ENCODE measurements at places on chromosomes 2 and 18. TPM values are rescaled to one million over a fixed set of nuclear protein-coding genes. Genes with fewer than 3 reads are reported as not detected.

Gene CMPK2
- 4.5 TPM for total RNA-seq

Gene LYG2
- total RNA-seq: not detected

DNA sequence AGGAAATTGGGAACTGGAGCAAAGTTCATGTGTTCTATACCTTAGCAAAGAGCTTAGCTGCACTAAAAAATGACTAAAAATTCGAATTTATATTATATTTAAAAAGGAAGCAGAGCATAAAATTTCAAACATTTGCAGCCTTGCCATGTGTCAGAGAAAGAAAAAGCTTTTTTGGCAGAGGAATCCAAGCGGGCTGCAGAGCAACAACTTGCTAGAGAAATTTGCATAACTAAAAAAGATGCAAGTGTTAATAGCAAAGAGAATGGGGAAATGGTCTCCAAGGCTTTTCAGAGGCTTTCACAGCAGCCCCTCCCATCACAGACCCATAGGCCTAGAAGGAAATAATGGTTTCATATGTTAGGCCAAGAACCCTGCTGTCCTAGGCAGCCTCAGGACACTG lies 1315.9 kb downstream of the DSC3 start:
- no peak for DNase-seq

DNA sequence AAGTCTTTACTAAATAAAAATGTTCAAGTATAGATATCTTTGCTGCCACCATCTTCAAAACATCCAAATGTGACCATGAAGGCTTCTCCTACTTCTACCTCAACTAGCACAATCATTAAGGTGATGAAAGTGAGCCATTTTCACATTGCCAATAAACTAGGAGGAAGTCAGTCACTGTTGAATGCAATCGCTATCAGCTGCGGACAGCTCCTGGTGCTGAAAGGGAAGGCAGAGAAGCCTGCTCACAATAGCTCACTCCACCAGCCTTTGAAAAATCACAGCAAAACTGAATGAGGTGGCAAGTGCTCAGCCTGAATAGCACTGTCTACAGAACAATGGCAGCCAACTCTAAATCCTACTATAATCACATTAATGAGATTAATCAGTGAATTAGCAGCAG lies 2.2 kb downstream of the MYT1L start:
- DNase-seq: peak; percentile 48

DNA sequence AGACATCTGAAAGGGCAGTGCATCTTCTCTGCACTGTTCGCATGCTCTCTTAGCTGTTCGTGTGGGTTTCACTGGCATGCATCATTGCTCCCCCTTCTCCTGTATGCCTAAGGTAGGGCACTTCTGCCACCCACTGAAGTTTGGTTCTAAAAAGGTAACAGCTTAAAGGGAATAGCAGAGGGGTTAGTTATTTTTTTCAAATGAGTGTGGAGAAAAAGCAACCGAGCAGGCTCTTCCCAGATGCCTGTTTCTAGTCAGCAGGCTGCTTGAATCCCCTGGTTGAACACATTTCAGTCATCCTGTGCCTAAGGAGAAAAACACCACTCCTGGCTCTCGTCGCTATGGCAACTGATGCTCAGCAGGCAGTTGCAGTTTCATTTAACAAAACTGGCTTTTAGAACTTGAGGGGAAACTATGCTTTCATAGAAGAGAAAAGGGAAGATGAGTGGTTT lies 69.8 kb upstream of the GALNT3 start:
- no peak for DNase-seq

DNA sequence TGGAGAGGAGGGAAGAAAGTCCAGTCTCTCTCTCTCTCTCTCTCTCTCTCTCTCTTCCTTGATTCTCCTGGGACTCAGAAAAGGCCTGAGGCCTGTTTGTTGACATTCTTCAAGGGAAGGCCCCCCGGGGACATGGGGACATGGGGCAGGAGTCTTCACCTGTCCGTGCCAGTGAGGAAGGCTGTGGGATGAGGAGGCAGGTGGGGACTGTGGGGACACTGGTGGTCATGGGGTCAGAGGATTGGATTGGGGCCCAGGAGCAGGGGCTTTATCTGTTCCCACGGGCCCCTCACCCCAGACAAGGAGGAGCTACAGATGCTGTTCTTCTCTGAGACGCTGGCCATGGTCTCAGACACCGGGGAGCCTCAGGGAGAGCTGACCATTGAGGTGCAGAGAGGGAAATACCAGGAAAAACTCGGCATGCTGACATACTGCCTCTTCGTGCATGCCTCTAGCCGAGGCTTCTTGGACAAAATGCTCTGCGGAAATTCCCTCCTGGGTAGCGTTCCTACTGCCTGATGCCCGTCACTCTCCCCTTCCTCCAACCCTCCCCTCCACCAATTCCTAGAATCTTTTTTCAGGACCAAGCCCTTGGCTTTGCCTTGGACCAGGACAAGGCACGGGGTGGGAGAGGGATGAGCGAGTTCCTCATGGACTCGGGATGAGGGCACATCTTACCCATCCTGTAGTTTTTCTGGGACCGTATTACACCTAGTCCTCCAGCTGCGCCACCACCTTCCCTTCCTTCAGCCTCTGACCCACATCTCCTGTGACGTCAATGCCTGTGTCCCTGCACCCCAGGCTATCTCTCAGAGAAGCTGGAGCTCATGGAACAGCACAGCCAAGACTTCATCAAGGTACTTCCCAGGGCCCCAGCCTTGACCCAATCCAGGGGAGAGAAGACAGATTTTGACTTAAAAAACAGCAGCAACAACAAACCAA lies 850 bp downstream of the CATIP start:
- DNase-seq: no peak

- DNase-seq: no peak
These were observed 316.0 kb upstream of the MEX3C start for GRCh38 chr18:51513517-51513916.

DNA sequence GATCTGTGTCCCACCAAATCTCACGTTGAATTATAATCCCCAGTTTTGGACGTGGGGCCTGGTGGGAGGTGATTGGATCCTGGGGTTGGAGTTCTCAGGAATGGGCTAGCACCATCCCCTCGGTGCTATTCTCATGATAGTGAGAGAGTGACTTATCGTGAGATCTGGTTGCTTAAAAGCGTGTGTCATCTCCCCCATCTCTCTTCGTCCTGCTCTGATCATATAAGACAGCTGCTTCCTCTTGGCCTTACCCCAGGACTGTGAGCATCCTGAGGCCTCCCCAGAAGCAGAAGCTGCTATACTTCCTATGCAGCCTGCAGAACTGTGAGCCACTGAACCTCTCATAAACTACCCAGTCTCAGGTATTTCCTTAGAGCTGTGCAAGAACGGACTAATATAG lies 163.7 kb upstream of the NDUFV2 start:
- no peak for DNase-seq

Gene XDH
- 3.9 TPM for total RNA-seq

- no peak for DNase-seq
These were observed 7.5 kb upstream of the TUBA4A start for GRCh38 chr2:219261024-219261855.

Gene NCK2
- 59.5 TPM for total RNA-seq

GRCh38 chr2:105749583-105750400 lies 5.1 kb downstream of the NCK2 start:
- DNase-seq: peak; percentile 10

DNA sequence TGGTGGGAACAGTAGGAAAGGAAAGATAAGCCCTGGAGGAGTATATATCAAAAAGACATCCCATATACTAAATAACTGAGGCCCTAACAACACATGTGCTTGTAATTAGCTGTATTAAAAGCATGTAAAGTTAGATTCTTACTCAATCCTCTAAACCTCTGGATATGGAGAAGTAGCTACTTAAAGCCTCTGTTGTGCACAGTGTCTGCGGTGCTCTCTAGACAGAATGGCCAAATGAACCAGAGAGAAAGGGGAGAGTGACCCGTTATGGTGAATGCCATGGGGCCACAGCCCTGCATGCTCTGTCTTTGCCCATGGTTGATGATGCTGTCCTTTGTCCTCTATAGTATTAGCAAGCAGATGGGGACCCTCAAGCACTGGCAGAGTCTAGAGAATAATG lies 104.4 kb upstream of the SLC8A1 start:
- no peak for DNase-seq

DNA sequence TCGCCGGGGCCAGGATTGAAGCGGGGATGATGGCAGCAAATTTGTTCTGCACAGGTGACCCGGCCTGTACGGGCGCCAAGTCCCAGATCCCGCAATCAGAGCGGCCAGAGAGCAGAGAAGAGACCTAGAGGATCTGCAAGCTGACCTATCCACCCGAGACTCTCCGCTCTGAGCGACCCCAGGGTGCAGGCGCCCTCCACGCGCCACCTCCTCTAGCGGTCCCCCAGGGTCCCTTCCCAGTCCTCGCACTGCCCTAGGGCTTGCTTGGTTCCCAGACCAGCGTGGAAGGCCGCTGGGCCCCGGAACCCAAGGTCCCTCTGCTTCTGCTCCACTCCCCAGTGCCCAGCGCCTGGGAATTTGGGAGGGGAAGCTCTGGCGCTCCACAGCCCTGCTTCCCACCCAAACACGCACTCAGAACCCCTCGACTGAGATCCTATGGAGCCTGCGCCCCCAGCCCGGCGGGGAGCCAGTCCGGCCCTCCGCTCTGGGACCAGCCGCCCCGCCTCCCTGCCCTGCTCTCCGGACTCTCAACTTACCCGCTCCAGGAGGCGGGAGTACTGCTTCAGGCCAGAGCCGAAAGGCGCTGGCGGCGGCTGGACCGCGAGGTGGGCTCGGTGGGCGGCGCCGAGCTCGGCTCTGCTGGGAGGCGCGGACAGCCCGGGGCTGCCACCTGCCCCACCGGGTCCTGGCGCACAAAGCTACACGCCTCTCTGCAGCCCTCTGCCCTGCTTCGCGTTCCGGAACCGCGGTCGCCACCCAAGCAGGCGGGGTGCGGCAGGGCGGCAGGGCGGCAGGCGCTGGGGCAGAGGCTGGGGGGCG lies 3.0 kb upstream of the SIX3 start:
- DNase-seq: no peak

GRCh38 chr18:62634979-62635630 lies 80.2 kb upstream of the PHLPP1 start:
- no peak for DNase-seq

Gene RAB17
- total RNA-seq: 11.0 TPM

GRCh38 chr2:218343591-218343990 lies 13.1 kb upstream of the CATIP start:
- DNase-seq: no peak

Gene FOXI3
- 0.27 TPM for total RNA-seq

DNA sequence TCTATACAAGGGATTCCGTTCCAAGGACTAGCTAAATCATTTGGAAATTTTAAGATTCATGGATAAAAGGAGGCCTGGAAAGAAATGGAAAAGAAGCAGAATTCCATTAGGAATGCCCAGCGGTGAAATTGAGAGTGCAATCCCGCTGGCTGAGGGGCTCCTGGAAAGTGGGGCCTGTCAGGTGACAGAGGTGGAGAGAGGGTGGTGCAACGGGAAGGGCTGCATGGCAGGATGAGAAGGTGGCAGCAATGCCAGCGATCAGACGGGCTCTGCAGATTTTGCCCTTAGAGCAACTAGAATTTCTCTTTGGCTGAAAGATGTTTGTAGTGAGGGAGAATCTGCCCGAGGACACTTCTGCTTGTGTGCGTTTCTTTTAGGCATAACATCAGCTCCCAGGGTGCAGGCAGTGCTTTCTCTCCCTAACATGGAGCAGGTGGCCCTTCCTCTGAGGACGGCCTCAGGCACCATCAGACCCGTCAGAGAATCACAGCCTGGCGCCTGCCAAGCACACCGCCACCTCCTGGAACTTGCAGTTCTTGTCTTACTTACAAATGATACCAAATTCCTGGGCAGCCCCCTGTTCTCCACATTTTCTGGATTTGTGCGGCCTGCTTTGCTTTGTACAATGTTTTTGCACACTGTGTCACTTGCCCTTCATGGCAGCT lies 261.6 kb downstream of the NDUFA10 start:
- no peak for DNase-seq

DNA sequence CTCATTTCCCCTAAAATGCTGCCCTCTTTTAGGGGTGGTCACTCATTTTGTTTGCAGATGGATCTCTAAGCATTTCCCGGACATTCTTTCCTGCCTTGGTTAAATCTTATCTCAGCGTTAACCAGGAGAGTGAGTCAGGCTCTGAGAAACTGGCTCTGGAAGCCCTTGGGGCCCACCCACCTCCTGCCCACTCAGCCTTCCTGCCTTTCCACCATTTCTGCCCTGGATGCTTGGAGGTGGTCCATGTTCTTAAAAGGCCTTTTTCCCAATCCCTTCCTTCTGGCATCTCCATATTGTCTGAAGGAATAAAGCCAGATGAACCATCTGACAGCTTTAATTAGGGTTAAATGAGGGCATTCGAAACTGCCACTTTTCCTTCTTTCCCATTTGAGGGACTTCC lies 9.5 kb downstream of the HK2 start:
- no peak for DNase-seq

Gene C2orf74
- total RNA-seq: 6.0 TPM

- no peak for DNase-seq
These were observed 336.6 kb upstream of the SALL3 start for GRCh38 chr18:78643004-78643403.

- no peak for DNase-seq
These were observed 3.1 kb downstream of the ARHGAP25 start for GRCh38 chr2:68737711-68738110.

DNA sequence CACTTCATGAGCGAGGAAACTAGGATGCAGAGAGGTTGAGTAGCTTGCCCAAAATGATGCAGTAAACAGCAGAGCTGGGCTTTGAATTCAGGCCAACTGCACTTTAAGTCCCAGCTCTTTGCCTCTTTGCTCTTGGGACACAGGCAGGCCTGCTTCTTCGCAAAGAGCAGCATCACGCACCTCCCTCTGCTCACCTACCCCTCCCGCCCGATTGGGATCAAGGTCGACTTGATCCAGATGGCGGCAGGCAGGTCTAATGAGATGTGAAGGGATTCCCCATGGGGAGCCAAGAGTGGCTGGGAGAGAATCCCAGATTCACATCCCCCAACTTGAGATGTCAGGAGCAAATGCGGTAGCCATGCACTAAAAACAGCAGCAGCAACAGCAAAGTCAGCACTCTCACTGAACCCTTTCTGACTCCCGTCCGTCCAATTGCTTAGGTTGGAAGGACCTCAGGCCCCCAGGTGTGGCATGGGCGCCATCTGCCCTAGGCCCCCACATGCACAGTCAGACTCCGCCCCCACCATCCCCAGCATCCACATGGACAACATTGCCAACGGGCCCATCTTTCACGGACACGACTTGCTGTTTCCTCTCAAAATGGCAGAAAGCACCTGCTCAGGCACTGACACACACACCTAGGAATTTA lies 84.3 kb upstream of the MAP4K4 start:
- no peak for DNase-seq

DNA sequence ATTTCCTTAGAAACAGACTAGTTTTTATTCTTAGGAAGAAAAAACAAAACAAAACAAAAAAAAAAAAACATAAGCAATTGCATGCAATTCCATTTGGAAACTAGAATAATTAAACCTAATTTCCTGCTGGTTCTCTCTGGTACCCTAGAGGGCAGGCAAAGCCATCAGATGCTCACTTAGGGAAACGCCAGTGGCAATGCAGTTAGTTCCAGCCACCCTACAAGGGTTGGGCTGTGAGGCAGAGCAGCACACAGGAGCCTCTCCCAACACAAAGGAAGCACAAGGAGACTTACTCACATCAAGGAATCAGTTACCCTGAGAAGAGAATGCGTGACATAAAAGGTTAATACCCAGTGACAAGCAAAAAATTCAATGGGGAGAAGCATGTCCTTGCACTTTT lies 28.8 kb downstream of the CCDC93 start:
- no peak for DNase-seq

DNA sequence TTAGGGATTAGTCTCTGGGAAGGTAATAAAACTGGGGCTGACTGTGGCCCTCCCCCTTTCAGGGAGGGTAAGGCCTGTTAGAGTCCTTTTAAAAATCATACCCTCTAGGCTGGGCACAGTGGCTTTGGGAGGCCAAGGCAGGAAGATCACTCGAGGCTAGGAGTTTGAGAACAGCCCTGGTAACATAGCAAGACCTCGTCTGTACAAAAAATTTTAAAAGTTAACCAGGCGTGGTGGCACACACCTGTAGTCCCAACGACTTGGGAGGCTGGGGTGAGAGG lies 118.7 kb downstream of the STPG4 start:
- no peak for DNase-seq

Gene SLC23A3
- total RNA-seq: 2.6 TPM
